ENCODE measurements at places on chromosomes 4 and X.

GRCh38 chr4:82484996-82485783 lies 54.8 kb downstream of the ENOPH1 start:
- DNase-seq = no peak

DNA sequence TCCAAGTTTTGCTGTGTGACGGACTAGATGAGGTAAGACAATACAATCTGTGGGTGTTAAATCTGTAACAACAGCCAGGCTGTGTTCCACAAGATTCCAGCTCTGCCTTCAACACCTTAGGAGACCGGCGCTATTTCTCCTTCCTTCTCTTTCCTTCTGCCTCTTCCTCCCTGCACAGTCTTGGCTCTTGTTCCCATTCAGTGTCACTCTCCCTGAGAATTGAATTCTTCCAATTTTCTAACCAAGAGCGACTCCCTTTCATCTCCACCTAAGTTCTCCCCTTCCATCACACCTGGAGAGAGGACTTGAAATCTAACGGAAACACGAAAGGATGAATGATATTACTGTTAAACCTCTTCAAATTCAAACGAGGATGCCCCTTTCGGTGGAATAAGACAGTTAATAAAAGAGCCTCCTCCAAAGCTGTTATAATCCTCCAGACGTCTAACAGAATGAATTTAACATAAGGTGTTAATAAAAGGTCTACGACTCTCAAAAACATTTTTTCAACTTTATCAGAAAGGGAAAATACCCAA lies 2.7 kb downstream of the EPHA5 start:
- no peak for DNase-seq

DNA sequence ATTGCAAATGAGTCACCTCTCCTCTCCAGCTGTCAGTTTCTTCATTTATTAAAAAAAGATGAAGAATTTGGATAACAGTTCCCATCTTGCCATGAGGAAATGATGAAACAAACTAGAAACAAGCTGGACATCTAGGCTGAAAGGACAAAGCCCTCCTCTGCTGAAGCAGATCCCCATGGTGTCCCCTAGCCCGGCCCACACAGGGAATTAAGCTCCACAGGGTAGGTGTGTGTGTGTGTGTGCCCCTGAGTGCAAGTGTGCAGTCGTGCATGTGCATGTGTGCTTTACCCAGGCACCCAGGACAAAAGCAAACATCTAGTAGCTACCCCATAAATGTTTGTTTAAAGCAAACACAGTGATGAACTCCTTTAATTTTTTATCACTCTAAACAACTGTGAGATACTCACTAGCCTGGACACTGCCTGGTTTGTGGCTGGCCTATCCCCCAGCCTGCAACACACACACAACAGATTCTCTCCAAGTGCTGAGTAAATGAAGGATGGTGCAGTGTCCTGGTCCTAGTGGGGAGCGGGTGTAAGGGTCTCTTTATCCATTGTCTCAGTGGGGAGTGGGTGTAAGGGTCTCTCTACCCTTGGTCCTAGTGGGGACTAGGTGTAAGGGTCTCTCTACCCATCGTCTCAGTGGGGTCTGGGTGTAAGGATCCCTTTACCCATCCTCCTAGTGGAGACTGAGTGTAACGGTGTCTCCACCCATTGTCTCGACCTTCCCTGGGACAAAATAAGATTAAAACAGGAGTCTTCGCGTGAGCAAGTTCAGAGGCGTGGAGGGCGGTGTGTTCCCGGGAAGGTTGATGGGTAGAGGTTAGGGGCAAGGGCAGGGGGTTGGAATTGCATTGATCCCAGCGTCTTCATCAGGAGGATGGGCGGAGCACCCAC lies 688 bp upstream of the EVC start:
- no peak for DNase-seq

DNA sequence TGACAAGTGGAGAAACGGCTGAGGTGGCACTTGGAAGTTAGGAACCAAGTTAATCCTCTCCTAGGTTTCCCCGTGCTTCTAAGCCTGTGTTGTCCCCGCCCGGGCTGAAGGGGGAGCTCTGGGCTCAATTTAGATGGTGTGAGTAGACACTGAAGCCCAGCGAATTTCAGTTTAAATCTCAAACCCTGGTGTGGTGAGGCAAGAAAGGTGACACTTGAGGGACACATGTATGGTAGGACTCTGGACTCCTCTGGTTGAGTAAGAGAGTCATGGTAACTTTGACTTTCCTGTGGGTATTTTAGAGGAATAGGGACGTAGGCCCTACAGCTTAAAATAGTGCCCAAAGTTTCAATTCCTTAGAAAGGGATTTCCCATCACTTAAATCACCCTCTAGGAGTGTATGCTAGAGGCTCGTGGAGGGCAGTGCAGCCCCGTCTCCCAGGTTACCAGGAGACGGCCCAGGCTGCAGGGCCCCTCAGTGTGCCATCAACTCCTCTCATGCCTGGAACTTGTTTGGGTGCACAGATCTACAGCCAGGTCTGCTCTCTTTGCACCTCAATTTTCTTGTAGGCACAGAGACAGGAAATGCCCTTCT lies 24.0 kb downstream of the HAND2 start:
- DNase-seq = no peak

DNA sequence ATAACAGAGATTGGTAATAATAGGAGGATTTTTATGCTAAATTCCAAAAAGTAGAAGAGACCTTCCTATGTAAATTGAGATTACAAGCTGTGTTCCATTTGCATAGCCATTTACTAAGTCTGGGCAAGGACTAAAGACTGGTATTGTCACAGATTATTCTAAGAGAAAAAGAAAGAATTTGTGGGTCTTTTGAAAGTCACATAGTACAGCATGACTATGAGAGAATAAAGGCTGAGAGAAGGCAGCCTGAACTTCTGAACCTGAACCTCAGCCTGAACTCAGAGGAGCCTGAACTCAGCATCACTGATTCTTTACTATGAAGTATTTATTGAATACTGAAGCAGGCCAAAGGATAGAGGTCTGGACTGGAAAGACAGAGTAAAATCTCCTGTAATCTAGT lies 297.5 kb downstream of the STPG2 start:
- no peak for DNase-seq

DNA sequence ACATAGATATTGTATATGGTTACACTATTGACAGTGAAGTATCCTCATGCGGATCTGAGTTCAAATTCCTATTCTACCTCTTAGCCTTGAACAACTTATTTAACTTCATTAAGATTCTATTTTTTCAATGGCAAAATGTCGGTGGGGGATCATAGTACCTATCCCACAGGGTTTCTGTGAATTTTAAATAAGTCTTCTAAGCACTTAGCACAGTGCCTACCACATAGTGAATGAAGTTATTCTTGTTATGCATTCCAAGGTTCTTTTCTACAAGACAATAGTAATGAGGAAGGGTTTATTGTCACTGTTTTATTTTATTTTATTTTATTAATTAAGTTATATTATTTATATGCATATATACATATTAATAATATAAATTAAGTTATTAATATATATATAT lies 8.8 kb upstream of the ENAM start:
- no peak for DNase-seq

DNA sequence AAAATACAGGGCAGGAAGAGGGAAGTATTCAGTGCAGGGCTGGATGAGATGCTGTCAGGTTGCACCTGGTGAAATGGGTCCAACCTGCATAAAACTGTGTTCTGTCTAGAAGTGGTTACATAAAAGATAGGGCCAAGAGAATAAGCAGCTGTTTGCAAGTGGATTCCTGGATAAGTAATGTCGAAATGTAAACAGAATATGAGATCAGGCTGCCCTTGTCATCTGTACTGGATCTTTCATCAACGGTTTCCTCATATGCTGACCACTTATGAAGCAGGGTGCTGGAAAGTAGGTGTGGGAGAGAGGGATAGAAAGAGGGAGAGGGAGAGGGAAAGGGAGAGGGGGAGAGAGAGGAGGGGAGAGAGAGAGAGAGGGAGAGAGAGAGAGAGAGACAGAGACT lies 349.8 kb upstream of the CPEB2 start:
- no peak for DNase-seq

GRCh38 chr4:128596115-128596514 lies 213.4 kb upstream of the JADE1 start:
- no peak for DNase-seq

- no peak for DNase-seq
These were observed 47.1 kb downstream of the MTHFD2L start for GRCh38 chr4:74205046-74205445.

DNA sequence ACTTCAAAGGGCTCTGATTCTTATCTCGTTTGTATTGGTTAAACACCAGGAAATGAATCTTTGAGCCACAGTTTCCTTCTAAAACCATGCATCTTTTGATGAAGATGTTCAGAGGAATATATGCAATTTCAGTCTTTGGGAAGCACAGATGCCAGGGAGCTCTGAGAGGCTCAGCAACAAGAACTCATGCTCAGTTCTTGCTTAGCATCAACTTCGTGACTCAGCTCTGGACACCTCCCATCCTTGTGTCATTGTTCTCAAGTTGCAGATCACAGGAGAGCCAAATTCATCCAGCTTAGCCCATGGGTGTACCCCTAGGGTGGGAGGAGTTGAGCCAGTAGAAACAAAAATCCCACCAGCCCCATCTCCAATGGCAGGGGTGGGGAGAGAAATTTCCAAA lies 219.6 kb upstream of the MAOA start:
- no peak for DNase-seq

- DNase-seq = no peak
These were observed 59.2 kb downstream of the ADGRG2 start for GRCh38 chrX:19063030-19063429.

- no peak for DNase-seq
These were observed 352.5 kb upstream of the ADGRL3 start for GRCh38 chr4:60847614-60848013.
